ENCODE measurements at places on chromosomes 3 and 15.

DNA sequence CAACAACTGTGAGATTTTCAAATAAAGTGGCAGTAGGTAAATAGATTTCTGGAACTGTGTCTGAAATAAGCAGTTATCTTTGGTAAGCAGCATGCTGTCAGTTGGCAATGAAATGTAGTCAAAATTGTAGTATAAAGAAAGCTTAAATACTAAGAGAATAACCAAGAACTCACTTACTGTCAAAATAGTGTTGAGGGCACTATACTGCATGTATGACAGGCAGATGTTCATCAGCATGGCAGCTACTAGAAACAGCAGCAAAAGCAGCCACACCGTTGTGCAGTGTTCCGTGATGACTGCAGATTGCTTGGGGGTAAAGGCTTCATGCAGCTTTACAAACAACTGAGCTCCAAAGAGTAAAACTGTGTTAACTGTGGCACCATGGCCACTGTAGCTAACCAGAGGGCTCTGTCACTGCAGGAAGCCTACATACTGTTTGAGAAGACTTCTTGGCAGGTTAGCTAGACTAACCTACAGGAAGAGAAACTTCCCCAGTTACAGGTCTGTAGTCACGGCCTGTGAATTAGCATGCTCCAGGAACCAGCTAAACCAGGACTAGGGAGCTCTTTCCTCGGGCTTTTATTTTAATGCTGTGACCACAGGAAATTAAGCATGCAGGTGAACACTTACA lies 459.7 kb downstream of the TBL1XR1 start:
- no peak for DNase-seq

GRCh38 chr3:183922421-183922820 lies 37.7 kb upstream of the PARL start:
- DNase-seq: no peak

GRCh38 chr3:50274371-50275104 lies 4.3 kb upstream of the LSMEM2 start:
- DNase-seq: peak; percentile 10

DNA sequence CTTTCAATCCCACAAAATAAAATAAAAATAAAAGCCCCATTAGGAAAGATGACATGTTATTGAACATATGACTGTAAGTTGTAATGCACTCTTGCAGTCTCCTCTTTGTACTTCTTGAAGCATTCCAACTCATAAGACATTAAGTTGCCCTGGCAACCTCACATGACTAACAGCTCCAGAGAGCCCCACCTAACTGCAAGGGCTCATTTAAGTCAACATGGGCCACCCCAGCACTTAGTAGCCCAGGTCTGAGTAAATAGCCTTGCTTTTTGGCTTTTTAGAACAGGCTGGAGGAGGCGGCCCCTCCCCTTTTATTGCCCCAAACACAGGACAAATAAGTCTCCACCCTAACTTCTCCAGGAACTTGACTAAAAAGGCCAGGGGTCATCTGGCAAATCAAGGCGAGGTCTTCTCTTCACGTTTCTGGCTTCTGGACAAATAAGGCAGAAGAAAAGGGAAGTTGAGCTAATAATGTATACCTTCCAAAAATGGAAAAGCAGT lies 135.1 kb downstream of the TMCO5A start:
- peak; percentile 30 for DNase-seq

DNA sequence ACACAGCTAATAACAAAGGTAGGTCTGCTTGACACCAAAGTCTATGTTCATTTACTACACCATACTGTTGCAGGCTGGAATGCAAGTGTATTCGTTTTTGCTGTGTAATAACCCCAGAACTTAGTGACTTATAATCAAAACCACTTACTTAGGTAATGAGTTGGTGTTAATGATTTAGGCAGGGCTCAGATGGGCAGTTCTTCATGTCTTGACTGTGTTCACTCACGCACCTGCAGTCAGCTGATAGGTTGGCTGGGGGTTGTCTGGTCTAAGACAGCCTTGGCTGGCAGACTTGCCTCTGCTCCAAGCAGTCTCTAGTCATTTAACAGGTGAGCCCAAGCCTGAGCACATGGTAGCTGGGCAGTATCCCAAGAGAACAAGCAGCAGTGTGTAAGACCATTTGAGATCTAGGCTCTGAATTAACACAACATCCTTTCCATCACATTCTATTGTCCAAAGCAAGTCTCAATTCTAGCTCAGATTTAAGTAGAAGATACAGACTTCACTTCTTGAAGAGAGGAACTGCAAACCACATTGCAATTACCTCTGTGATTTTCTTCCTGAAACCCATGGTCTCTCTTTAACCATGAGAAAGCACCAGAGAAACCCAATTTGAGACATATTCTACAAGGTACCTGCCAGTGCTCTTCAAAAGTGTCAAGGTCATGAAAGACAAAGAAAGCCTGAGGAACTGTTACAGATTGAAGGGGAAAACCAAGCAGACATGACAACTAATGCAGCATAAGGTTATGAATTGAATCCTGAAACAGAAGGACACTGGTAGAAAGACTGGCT lies 13.3 kb upstream of the DCLK3 start:
- DNase-seq: no peak

DNA sequence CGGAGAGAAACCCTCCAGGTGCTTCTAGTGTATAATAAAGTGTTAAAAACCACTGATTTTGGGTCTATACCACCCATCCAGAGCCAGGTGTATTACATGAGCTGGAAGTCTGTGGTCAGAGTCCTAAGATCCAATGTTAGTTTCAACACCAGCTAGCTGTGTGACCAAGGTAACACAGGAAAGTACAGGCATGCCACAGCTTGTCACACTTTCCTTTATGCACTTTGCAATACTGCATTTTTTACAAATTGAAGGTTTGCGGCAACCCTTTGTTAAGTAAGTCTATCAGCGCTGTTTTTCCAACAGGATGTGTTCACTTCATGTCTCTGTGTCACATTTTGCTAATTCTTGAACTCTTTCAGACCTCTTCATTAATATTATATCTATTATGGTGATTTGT lies 201.3 kb upstream of the PRICKLE2 start:
- DNase-seq: no peak

- DNase-seq: no peak
These were observed 15.5 kb downstream of the TBC1D2B start for GRCh38 chr15:78061963-78062427.

DNA sequence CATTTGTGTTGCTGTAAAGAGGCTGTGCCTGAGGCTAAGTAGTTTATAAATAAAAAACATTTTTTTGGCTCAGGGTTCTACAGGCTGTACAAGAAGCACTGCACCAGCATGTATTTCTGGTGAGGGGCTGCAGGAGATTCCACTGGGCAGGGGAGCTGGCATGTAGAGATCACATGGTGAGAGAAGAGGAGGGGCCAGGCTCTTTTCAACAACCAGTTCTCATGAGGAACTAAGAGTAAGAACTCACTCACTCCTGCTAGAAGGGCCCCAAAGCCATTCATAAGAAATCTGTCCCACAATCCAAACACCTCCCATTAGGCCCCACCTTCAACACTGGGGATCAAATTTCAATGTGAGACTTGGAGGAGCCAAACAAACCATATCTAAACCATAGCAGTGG lies 214.9 kb upstream of the LMCD1 start:
- DNase-seq: no peak

GRCh38 chr15:38684440-38685010 lies 119.9 kb upstream of the RASGRP1 start:
- DNase-seq: no peak

GRCh38 chr15:72342385-72342784 lies 22.4 kb upstream of the CELF6 start:
- no peak for DNase-seq

- DNase-seq: no peak
These were observed 929.2 kb upstream of the CFAP20DC start for GRCh38 chr3:59978979-59979378.

GRCh38 chr3:85652360-85652759 lies 693.6 kb downstream of the CADM2 start:
- DNase-seq: no peak

- no peak for DNase-seq
These were observed 104.9 kb upstream of the ZBED2 start for GRCh38 chr3:111700054-111700453.

DNA sequence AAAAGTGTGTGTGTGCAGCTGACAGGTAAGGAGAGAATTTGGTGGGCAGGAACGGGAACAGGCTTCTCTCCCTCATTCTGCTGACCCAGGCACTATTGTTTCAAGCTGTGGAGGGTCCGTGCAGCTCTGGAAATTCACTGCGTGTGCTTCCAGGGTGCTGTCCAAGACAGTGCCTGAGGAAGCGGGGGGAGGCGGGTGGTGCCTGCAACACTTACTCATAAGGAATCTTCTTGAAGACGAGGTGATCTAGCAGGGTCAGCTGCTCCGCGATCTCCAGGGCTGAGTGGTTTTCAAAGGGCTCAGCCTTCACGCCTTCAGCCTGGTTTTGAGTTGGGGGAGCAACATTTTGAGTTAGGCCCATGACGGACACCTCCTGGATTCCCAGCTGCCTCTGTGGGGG lies 46.6 kb upstream of the CTSH start:
- DNase-seq: no peak

- DNase-seq: no peak
These were observed 144.1 kb upstream of the UBE3A start for GRCh38 chr15:25582886-25583285.

GRCh38 chr3:18558507-18558906 lies 133.4 kb upstream of the SATB1 start:
- DNase-seq: no peak

DNA sequence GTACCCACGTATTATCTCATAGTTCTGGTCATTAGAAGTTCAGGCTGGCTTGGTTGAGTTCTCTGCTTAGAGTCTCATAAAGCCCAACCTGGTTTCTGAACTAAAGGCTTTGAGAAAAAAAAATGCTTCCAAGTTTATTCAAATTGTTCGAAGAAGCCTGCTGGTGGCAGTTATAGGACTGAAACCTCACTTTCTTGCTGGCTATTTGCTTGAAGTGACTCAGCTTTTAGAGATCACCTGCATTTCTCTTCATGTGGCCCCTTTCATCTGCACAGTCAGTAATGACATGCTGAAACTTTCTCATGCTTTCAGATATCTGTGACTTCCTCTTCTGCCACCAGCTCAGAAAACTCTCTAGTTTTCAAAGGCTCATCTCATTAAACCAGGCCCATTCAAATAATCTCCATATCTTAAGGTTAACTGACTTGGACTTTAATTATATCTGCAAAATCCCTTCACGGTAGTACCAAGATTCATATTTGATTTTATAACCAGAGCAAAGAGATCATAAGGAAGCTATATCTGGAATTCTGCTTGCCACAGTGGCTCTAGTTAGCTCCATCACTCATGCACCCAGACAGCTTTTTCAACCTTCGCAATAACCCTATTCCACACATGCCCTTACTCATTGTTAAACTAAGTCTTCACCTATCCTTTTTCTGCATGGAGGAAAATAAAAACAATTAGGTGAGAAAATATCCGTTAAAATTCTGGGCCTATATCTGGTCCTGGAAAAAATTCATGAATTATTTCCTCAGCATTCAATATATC lies 433.8 kb upstream of the CBLB start:
- no peak for DNase-seq

Data from NCI-H1694 (cell line).